ENCODE measurements at places on chromosomes 3 and 15.

DNA sequence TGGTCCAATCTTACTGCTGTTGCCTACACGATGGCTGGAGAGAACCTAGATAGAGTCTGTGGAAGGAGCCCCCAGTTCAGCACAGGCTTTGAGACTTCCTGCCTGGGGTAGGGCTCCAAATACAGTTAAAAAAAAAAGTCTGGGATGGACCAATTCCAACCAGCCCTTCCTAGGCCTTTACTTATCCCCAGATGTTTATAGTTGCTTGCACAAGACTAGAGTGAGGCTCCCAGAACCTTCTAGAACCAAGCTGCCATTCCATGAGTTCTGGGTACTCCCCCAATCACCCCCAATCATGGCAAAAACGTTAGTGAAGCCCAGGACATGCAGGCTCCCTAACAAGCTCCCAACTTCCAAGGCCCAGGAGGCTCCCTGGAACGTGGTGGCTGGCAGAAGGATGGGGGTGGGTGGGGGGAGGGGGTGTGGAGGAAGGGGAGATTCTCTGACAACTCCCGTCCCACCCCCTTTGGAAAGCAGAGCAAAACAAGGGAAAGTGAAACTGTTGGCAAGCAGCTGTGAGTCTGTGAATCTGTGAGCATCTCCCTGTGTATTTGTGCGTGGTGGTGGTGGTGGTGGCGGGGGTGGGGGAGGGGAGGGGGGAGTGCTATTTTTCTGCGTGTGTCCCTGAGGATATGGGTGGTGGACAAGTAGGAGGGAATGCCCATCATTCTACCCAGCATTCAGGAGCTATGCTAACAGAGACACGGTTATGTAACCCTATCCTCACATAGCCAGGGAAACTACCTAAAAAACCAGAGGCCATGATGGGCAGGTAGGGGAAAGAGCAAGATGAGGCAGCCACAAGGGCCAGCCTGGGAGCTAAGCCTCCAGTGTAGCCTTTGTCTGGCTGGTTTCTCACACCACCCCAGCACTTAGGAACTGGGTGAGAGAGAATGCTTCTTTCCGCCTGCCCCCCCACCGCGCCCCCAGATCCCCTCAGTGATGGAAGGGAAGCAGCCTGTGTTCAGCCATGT, 2.0 kb downstream of the MST1R start:
- no peak for DNase-seq

DNA sequence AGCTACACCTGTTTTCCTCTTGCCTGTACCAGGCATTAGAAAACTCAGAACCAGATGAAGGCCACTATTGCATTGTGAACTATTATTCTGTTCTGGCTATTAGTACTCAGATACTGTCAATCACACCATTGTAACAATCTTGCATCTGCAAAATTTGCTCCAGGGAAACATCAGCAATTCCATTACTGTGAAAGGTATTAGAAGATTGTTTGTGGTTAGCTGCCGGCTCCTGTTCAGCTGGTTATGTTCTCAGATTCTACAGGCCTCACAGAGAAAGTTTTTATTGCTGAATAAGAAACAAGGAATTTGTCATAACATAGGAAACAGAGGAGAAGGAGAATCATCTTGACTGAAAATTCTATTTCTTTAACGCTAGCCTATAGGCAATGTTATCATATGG, 179.9 kb downstream of the PLOD2 start:
- DNase-seq = no peak

GRCh38 chr3:15630646-15631350, 29.3 kb downstream of the BTD start:
- DNase-seq = no peak

- DNase-seq = no peak
Observed at GRCh38 chr3:45832699-45833098, 9.2 kb downstream of the LZTFL1 start.

DNA sequence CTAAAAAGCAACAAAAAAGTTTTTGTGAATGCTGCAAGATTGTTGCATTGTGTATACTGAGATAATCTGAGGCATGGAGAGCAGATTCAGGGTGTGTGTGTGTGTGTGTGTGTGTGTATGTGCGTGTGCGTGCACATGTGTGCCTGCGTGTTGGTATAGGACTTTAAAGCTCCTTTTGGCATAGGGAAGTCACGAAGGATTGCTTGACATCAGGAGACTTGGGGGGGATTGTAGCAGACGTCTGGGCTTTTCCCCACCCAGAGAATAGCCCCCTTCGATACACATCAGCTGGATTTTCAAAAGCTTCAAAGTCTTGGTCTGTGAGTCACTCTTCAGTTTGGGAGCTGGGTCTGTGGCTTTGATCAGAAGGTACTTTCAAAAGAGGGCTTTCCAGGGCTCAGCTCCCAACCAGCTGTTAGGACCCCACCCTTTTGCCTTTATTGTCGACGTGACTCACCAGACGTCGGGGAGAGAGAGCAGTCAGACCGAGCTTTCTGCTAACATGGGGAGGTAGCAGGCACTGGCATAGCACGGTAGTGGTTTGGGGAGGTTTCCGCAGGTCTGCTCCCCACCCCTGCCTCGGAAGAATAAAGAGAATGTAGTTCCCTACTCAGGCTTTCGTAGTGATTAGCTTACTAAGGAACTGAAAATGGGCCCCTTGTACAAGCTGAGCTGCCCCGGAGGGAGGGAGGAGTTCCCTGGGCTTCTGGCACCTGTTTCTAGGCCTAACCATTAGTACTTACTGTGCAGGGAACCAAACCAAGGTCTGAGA, 4.7 kb downstream of the BHLHE40 start:
- DNase-seq = no peak

DNA sequence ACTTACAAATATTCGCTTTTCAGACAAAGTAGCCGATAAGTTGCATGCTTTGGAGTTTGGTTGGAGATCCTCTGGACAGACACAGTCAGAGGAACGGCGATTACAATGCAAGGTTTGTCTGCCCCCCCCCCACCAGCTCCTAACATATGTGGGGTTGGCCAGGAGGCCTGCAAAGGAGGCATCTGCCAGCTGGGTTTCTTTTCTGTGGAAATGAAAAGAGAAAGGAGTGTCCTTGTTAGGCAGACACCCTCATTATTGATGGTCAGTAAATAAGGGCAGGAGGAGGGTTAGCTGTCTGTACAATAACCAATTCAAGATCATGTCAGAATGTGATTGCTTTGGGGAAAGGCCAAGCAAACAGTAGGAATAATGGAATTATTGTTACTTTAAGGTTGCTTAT, 49.1 kb downstream of the TLNRD1 start:
- no peak for DNase-seq

DNA sequence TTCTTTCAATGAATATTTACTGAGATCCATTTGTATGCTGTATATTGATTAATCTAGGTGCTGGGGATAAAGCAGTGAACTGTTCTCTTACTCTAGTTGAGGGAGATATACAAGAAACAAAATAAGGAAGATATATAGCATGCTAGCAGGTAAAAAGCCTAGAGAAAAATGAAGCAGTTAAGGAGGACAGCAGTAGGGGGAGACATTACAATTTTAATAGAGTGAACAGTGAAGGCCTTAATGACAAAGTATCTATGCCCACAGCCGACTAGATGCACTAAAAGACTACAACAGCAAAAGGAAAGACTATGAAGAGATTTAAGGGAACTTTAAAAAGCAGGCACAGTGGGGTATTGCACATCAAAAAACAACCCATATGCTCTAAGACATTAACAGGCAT, 81.4 kb downstream of the XRN1 start:
- no peak for DNase-seq

GRCh38 chr3:170485696-170486095, 67.0 kb downstream of the CLDN11 start:
- no peak for DNase-seq

Data from RWPE2 (cell line).